Keratinocyte (primary cell): ENCODE measurements at places on chromosomes 12 and 14. TPM values are rescaled to one million over a fixed set of nuclear protein-coding genes. Genes with fewer than 3 reads are reported as not detected.

Gene LUM
- 0.05 to 0.40 TPM (median 0.37 TPM) in 3 replicates for polyA plus RNA-seq

Gene KCNH5
- 0.02 to 0.04 TPM (median 0.03 TPM) in 3 replicates for polyA plus RNA-seq

Gene SLC10A1
- not detected in 3 replicates for polyA plus RNA-seq

- no peaks in the 10 kb centered on the region for H3K36me3 ChIP-seq
- H3K4me1 ChIP-seq: no peaks in the 10 kb centered on the region
- no peak for DNase-seq
- H3K4me3 ChIP-seq: no peak overlapping the region
- no peak overlapping the region for H3K27ac ChIP-seq
- H3K27me3 ChIP-seq: no peaks in the 10 kb centered on the region
These were observed 242.8 kb downstream of the ATP23 start for GRCh38 chr12:58184212-58184611.

Gene TMEM233
- 0.01 TPM in 1 of 3 replicates, not detected in the others for polyA plus RNA-seq

- H3K27ac ChIP-seq: peak overlapping the region; percentile 68
- H3K36me3 ChIP-seq: no peaks in the 10 kb centered on the region
- DNase-seq: no peak
These were observed 27.0 kb upstream of the EID3 start for GRCh38 chr12:104276273-104277131.

Gene RNASE2
- polyA plus RNA-seq: not detected in 3 replicates

DNA sequence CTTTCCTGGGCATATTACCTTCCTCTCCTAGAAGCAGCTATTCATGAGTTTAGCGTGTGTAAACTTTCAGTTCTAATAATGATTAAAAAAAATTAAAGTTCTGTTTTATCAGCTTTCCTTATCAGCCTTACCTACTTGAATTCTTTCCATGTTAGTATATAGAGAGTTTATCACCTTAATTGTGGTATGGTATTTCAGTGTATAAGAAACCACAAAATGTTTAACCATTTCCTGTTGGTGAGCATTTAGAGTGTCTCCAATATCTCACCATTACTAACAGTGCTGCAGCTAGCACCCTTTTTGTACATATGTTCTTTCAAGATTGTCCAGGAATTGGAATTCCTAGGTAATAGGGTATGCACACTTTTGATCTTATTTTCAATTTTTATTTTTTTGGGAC lies 89.5 kb downstream of the FBXO33 start:
- no peaks in the 10 kb centered on the region for H3K27me3 ChIP-seq
- DNase-seq: no peak
- no peak overlapping the region for H3K4me3 ChIP-seq
- no peaks in the 10 kb centered on the region for H3K4me1 ChIP-seq
- no peak overlapping the region for H3K27ac ChIP-seq

- H3K36me3 ChIP-seq: no peaks in the 10 kb centered on the region
- DNase-seq: no peak
- peaks cover 15% of the 10 kb centered on the region for H3K27me3 ChIP-seq
- no peak overlapping the region for H3K27ac ChIP-seq
- no peak overlapping the region for H3K4me3 ChIP-seq
These were observed 19.9 kb downstream of the HRK start for GRCh38 chr12:116861320-116861719.

DNA sequence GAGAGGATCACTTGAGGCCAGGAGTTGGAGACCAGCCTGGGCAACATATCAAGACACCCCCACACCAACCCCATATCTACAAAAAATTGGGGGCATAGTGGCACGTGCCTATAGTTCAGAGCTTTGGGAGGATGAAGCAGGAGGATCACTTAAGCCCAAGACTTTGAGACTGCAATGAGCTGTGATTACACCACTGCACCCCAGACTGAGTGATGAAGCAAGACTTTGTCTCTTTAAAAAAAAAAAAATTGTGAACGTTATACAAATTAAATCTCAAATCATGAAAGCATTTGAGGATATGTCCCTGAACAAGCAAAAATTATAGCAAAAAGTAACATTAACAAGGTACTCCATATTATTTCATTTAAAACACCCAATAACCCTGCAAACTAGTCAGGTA lies 2.9 kb downstream of the LRP6 start:
- peaks cover 6% of the 10 kb centered on the region for H3K4me1 ChIP-seq
- H3K36me3 ChIP-seq: no peaks in the 10 kb centered on the region
- H3K27me3 ChIP-seq: no peaks in the 10 kb centered on the region
- H3K27ac ChIP-seq: no peak overlapping the region
- H3K4me3 ChIP-seq: no peak overlapping the region
- DNase-seq: no peak

Gene P2RX2
- polyA plus RNA-seq: not detected in 3 replicates

Gene DUSP16
- polyA plus RNA-seq: 7.6 to 9.3 TPM (median 8.2 TPM) in 3 replicates

Gene ADAMTS20
- polyA plus RNA-seq: not detected in 3 replicates

Gene MYH6
- polyA plus RNA-seq: not detected in 3 replicates

GRCh38 chr12:52122540-52122871 lies 43.0 kb downstream of the SMIM41 start:
- H3K27me3 ChIP-seq: peaks cover 13% of the 10 kb centered on the region
- no peak for DNase-seq
- H3K4me3 ChIP-seq: no peak overlapping the region
- no peaks in the 10 kb centered on the region for H3K36me3 ChIP-seq
- H3K27ac ChIP-seq: no peak overlapping the region
- peaks cover 27% of the 10 kb centered on the region for H3K4me1 ChIP-seq

Gene CYP46A1
- 0.01 TPM in 2 of 3 replicates, not detected in the other for polyA plus RNA-seq

DNA sequence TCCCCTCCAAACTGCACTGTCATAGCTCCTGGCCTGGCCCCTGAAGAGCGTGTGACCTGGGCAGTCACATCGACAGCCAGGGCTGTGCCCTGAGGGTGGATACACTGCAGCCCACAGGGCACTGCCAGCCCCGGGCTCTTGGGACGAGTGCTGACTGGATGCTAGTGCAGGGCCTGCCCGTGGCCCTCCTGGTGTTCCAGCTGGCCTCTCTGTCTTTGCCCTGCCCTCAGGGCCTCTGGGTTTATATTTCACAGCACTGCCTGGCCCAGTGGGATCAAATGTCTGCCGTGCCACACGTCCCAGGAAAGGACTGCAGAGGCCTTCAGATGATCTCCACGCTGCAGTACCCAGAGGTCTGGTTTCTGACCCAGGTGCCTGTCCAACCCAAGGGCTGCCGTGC lies 10.1 kb upstream of the CCDC197 start:
- peaks cover 6% of the 10 kb centered on the region for H3K27me3 ChIP-seq
- H3K27ac ChIP-seq: no peak overlapping the region
- H3K36me3 ChIP-seq: no peaks in the 10 kb centered on the region
- peaks cover 3% of the 10 kb centered on the region for H3K4me1 ChIP-seq

Gene AMDHD1
- polyA plus RNA-seq: 0.31 to 0.84 TPM (median 0.68 TPM) in 3 replicates

GRCh38 chr12:91123236-91123916 lies 12.1 kb upstream of the LUM start:
- no peaks in the 10 kb centered on the region for H3K27me3 ChIP-seq
- no peak overlapping the region for H3K27ac ChIP-seq
- H3K4me3 ChIP-seq: no peak overlapping the region
- DNase-seq: no peak

DNA sequence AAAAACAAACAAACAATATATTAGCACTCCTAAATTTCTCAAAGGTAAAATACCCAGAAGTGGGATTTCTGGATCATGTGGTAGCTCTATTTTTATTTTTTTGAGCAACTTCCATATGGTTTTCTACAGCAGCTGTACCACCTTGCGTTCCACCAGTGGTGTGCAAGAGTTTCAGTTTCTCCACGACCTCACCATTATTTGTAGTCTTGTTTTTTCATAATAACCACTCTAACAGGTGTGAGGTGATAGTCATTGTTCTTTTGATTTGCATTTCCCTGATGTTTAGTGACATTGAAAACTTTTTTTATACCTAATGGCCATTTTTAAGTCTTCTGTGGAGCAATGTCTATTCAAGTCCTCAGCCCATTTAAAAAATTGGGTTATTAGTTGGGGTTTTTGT lies 127.3 kb upstream of the SLC38A2 start:
- H3K4me1 ChIP-seq: peaks cover 10% of the 10 kb centered on the region
- H3K27me3 ChIP-seq: no peaks in the 10 kb centered on the region
- H3K4me3 ChIP-seq: no peak overlapping the region
- DNase-seq: no peak

- H3K36me3 ChIP-seq: peaks cover 14% of the 10 kb centered on the region
- peak overlapping the region; percentile 84 for H3K4me3 ChIP-seq
- H3K27me3 ChIP-seq: no peaks in the 10 kb centered on the region
- H3K4me1 ChIP-seq: peaks cover 33% of the 10 kb centered on the region
- H3K27ac ChIP-seq: peak overlapping the region; percentile 53
- DNase-seq: no peak
These were observed 648 bp downstream of the CHD4 start for GRCh38 chr12:6606331-6607131.

Gene RND1
- polyA plus RNA-seq: 0.05 to 0.30 TPM (median 0.16 TPM) in 3 replicates

DNA sequence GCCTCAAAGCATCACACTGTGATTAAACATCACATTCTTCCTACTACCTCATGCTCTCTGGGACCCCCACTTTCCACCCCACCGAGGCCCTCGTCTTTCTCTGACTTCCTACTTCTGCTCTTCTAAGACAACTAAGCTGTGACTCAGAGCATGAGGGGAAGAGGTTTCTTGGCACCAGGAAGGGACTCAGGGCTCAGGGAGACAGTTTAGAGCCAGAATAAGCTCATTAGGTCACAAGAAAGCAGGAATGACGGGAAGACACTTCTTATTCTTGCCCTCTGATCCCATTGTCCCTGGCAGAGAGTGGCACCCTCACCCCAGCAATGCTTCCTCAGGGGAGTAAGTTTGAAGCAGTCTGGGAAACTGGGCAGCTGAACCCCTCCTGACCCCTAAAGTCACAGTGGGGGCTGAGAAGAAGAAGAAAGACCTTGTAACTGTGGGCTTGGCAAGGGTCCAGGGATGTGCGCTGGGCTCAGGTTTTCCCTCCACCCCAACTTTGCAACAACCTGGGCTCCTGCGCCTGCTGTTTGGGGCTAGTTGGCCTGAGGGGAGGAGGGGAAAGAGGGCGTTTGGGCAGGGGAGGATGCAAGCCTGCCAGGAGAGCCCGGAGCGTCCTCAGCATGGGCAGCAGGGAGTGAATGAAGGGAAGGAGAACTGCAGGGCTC lies 64.6 kb upstream of the ACTN1 start:
- H3K27me3 ChIP-seq: peaks cover 5% of the 10 kb centered on the region
- no peak overlapping the region for H3K27ac ChIP-seq
- no peaks in the 10 kb centered on the region for H3K36me3 ChIP-seq
- DNase-seq: no peak
- H3K4me3 ChIP-seq: no peak overlapping the region

GRCh38 chr12:62865937-62866336 lies 69.0 kb downstream of the PPM1H start:
- peaks cover 19% of the 10 kb centered on the region for H3K4me1 ChIP-seq
- H3K27ac ChIP-seq: no peak overlapping the region
- no peak overlapping the region for H3K4me3 ChIP-seq
- no peak for DNase-seq
- H3K36me3 ChIP-seq: no peaks in the 10 kb centered on the region

Gene MMP17
- 2.2 to 4.8 TPM (median 2.3 TPM) in 3 replicates for polyA plus RNA-seq

Gene KRT71
- not detected in 3 replicates for polyA plus RNA-seq

DNA sequence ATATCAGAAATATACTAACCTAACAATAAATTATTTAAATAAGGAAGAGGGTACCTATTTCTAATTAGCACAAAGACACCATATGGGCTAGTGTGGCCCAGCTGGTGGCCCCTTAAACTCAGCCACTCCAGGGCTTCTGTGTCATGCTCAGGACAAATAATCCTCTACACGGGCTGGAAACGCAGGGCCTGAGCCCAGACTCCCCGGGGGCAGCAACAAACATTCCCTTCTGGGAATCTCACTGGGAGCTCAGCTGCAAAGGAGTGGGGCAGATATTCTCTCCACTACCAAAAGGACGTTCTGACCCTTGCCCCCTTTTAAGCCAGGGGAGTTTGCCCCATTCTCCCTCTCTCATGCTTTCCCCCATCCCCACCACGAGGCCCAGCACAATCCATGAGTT lies 43.7 kb upstream of the ELK3 start:
- DNase-seq: no peak
- H3K27ac ChIP-seq: no peak overlapping the region
- H3K4me3 ChIP-seq: no peak overlapping the region
- no peaks in the 10 kb centered on the region for H3K4me1 ChIP-seq
- no peaks in the 10 kb centered on the region for H3K27me3 ChIP-seq

Gene RAB3IP
- polyA plus RNA-seq: 9.6 to 30.6 TPM (median 23.6 TPM) in 3 replicates

GRCh38 chr12:51922762-51923505 lies 15.6 kb downstream of the ACVRL1 start:
- H3K4me1 ChIP-seq: peaks cover 3% of the 10 kb centered on the region
- DNase-seq: no peak
- H3K27me3 ChIP-seq: peaks cover 15% of the 10 kb centered on the region
- H3K4me3 ChIP-seq: no peak overlapping the region
- H3K27ac ChIP-seq: no peak overlapping the region

- no peaks in the 10 kb centered on the region for H3K36me3 ChIP-seq
- peaks cover 11% of the 10 kb centered on the region for H3K4me1 ChIP-seq
- H3K27ac ChIP-seq: peak overlapping the region; percentile 76
These were observed 921 bp downstream of the RAD51B start for GRCh38 chr14:67820428-67820971.

DNA sequence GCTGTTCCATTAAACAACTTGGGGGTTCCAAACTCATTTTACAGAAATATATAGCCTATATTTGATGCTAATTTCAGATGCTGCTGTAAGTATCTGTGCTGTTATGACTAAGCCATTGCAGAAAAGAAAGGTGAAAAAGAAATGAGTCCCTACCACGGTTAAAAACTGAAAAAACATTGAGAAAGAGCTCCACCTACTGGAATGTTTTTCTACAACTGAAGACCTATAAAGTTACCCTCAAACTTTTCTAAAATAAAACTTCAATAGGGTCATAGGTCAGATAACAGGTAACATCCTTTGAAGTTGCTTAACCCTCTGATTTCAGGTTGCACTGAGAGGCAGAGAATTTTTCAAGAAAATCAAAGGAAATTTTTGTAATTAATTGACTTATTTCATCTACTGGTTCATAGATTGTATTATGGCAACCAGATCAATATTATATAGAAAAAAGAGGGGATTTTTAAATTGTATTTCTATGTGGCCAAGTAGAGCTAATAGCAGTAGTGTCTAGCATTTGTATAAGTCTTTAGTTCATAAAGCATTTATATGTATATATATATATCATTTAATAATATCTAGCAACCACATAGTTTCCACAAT lies 279.9 kb downstream of the RPS29 start:
- no peaks in the 10 kb centered on the region for H3K27me3 ChIP-seq
- no peak for DNase-seq
- no peaks in the 10 kb centered on the region for H3K4me1 ChIP-seq
- H3K36me3 ChIP-seq: no peaks in the 10 kb centered on the region
- no peak overlapping the region for H3K4me3 ChIP-seq

Gene CCDC177
- polyA plus RNA-seq: not detected in 3 replicates

GRCh38 chr14:35398071-35398584 lies 6.4 kb downstream of the NFKBIA start:
- no peak for DNase-seq
- H3K4me1 ChIP-seq: peaks cover 26% of the 10 kb centered on the region
- no peak overlapping the region for H3K4me3 ChIP-seq

Gene KCNMB4
- 0.42 to 1.5 TPM (median 0.77 TPM) in 3 replicates for polyA plus RNA-seq
